ENCODE measurements at places on chromosomes 11 and 22.

DNA sequence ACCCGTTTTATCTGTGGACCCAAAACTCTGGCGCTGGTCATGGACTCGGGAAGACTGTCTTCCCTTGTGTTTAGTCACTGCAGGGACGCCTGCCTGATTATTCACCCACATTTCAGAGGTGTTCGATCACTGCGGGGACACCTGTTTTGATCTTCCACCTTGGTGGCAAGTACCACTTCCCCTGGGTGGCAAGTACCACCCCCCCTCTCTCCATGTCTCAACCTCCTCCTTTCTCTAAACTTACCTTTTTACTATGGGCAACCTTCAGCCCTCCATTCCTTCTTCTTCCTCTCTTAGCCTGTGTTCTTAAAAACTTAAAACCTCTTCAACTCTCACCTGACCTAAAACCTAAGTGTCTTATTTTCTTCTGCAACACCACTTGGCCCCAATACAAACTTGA lies 1.9 kb upstream of the NDUFC2 start:
- DNase-seq, result no peak

DNA sequence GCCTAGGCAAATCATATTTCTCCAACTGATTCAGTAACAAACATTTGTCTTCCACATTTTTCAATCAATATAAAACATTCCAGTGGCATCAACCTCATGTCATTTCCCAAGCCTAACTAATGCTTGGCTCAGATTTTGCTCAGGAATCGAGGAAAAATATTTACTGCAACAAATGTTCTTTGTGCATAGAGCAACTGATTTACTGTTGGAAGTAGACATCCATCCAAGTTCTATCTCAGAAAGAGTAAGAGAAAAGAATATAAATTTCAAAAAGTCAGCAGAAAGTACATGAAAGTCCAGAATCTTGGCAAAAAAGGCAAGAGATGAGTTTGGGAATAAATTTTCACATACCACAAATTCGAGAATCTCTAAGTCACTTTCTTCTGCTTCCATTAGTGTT lies 2245.0 kb upstream of the RAG2 start:
- DNase-seq, result no peak

DNA sequence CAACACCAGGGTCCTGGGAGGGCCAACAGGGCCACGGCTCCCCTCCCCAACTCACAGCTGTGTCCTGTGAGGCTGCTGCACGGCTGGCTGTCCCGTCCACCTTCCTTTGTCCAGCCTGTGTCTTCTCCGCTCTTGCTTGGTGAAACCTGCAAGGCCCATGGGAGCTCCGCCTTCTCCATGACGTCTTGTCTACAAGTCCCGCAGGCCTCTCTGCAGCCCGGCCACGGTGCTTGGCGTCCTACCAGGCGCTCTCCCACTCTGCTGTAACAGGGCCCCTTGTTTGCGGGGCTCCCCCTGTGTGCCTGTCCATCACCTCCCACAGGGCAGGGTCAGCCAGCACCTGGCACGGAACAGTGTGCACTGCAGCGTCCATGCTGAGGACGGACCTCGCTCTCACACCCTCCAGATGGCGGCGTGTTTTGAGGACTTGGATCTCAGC lies 866.8 kb downstream of the TBC1D22A start:
- DNase-seq, result no peak

- no peak for DNase-seq
Observed at GRCh38 chr11:12531681-12532080, 142.5 kb upstream of the TEAD1 start.

DNA sequence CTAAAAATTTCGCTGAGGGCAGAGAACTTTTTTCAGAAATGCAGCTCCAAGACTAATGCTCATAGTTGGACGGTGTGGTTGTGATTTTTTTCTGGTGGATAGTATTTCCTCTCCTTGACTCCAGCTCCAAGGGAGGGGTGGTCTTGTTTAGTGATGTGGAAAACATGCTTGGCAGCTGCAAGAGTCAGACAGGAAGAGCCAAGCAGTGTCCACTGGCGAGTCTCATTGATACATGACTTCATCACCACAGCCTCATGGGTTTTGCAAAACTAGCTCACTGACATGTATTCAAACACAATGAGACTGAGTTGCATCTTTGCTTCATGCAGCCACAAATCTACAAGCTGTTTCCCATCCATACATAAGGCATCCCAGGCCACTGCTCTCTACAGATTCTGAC lies 7.3 kb upstream of the KCNJ1 start:
- DNase-seq, result no peak

GRCh38 chr11:72218251-72218745 lies 1.7 kb downstream of the FOLR2 start:
- DNase-seq, result no peak

GRCh38 chr22:32844251-32844650 lies 42.7 kb downstream of the TIMP3 start:
- DNase-seq, result no peak

- no peak for DNase-seq
Observed at GRCh38 chr11:10365045-10365444, 60.2 kb downstream of the ADM start.

- DNase-seq, result no peak
Observed at GRCh38 chr11:70522593-70523311, 124.4 kb downstream of the CTTN start.

GRCh38 chr11:28017816-28018215 lies 90.1 kb downstream of the KIF18A start:
- no peak for DNase-seq

- DNase-seq, result no peak
Observed at GRCh38 chr11:66973956-66974580, 1.0 kb upstream of the C11orf86 start.

- DNase-seq, result no peak
Observed at GRCh38 chr11:120196826-120197225, 14.0 kb upstream of the OAF start.

DNA sequence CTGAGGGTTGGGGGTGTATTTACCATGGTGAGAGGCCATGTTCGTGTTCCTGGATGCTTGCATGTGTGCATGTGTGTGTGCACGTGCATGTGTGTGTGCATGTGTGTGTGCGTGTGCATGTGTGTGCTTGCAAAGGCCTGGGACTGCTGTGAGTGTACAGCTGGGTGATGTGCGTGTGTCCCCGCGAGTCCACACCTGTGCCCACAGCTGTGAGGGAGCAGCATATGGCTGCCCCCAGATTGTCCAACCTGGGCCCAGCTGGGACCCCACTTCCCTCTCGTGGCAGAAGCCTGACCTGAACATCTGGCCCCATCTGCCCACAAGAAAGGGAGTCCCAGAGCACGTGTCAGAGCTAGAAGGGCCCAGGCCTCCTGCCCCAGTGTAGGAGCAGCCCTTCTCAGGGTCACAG lies 8.4 kb upstream of the CD248 start:
- no peak for DNase-seq

DNA sequence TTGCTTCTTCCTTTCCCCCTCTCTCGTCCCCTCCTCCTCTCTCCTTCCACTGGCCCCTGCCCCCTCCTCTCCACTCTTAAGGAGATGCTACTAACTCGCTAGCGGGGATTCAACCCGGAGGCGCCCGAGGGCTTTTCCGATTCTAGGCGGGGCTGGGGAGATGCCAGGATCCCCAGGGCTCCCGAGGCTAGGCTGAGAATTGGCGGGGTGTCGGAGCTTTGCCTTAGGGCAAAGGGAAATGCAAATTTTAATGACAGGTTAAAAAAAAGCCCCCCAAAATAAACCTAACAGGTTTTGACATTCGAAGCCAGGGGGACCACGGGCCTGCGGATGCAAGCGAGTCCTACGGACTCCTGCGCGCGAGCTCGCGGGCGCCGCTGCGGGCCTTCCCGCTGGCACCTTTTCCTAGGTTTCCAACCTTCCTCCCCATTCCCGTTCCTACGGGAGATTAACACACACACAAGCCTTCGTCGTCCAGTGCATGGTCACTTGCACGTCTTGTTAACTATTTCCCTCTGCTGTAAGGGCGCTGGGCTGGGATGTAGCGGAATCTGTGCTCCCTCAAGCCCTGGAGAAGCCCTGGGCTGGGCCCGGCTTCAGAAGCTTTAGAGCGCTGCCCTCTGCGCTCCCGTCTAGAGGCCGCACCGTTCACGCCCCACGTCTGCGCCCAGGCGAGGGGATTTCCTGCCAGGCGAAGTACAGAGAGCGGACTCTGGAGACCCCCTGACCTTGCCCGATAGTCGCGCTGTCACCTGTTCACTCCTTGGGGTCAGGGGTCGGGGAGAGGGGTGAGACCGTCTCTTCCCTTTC lies 729 bp upstream of the ALX4 start:
- DNase-seq, result no peak

DNA sequence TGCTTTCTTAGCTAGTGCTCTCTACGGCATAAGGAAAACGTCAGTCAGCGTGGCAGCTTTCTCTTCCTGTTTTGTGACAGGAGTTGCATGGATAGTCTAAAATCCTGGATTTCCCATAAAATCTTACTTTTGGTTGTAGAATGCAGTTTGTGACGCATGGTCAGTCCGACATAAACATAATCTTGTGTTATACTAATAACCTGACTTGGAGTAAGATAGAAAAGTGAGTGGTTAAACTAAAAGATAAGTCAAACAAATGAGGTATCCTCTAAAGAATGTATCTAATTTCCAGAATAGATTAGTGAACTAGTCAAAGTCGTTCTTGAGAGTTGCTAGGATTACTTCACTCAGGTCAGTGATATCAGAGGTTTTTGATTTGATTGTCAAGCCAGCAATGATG lies 157.6 kb downstream of the PGR start:
- DNase-seq, result no peak

- no peak for DNase-seq
Observed at GRCh38 chr11:2833051-2833715, 52.4 kb downstream of the CDKN1C start.

GRCh38 chr22:21837248-21837979 lies 30.0 kb downstream of the MAPK1 start:
- DNase-seq, result no peak

DNA sequence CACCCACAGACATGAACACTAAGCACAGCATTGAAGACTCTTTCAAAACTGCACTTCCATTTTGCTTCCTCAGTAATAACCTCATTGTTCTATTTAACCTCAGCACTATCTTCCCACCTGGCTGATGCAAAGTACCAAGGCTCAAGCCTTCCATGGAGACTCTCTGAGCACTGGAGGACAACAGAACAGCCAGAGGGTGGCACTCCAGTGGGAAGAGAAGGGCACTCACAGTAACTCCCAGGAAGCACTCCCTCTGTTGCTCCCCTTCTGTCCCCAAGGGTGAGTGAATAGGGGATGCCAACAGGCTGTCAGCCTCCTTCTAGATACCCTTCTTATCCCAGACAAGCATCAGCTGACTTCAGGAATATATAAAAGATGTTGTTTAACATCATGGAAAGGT lies 3.5 kb downstream of the ME3 start:
- no peak for DNase-seq

- DNase-seq, result no peak
Observed at GRCh38 chr11:65060913-65061408, 2.6 kb upstream of the NAALADL1 start.

- DNase-seq, result no peak
Observed at GRCh38 chr11:112477581-112478317, 217.1 kb upstream of the PLET1 start.

DNA sequence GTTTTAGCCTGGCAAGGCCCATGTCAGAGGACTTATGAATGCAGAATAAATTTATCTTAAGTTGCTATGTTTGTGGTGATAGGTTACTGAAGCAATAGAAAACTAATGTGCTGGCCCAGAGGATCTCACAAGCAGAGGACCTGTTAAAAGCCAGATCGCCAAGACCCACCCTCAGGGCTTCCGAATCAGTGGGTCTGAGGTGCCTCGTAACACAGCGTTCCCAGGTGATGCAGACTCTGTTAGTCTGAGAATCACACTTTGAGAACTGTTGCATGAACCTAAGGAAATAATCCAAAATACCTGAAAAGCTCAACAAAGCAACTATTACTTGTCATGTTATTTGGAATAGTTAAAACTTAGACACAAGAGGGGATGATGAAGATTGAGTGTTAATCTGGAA lies 6.7 kb upstream of the SCARF2 start:
- DNase-seq, result no peak

DNA sequence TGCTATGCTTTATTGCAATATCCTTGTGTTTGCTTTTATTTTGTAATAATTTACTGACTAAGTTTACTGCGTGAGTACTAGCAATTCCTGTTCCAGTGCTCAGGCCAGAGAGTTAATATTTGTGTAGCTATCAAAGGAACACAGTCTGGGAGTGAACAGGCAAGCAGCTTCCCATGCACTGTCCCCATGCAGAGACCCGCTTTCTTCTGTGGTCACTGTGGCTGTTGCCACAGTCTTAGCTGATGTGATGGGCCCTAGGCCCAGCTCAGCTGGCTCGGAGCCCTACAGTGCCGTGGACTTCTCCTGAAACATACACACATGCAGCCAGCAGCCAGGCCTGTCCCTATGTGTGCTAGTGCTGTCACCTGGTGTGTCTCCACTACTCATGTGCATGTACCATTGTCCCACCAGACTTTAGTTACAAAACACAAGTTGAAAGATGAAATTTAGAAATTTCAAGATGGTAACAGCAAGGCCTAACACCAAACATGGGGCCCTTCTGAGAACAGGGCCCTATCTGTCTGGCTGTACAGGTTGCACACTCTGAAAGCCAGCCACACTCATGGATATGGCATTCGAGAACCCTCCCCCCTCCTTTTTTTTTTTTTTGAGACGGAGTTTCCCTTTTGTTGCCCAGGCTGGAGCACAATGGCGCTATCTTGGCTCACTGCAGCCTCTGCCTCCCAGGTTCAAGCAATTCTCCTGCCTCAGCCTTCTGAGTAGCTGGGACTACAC lies 12.3 kb upstream of the SCUBE2 start:
- DNase-seq, result no peak

DNA sequence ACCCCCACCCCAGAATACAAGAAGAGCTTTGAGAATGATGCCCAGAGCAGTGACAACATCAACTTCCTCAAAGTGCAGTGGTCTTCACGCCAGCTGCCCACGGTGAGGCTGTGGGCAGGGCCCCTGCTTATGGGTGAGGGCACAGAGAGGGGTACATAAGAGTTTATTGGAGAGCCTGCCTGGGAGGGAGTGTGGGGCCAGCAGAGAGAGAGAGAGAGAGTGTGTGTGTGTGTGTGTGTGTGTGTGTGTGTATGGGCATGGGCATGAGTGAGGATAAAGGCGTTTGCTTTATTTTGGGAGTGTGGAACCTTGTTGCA lies 9.5 kb downstream of the PHOX2A start:
- no peak for DNase-seq

DNA sequence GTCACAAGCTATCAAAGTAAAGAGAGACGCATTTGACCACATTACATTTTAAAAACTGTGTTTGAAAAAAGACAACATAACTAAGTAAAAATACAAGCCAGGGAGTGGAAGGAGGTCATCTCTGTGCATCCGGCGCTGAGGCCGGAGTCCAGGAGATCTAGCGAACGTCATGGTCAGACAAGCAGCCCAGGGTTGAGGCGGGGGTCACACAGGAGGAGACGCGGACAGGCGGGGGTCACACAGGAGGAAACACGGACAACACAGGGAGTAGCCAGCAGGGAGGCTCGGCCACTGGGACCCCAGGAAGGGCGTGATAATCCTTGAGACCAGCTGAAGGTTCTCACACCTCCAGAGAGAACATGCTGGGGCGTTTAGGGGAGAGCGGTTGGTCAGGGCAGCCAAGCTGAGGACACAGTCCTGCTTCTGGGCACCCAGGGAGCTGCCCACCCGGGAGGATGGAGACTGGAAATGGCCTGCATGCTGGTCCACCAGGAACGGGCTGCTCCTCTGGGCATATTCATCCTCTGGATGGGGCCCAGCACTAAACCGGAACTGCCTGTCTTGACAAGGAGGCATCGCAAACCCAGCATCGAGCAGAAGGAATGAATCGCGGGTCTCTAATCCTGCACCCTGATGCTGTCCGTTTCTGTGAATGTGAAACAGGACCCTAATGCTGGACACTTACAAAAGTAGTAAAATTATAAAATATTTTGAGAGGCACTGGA lies 40.9 kb upstream of the MUC5AC start:
- DNase-seq, result no peak

Measured in Ammon's horn (tissue), 1 donor.